CD4-positive, alpha-beta T cell treated with Interleukin-15 for 1 hour (primary cell): ENCODE measurements at places on chromosomes 11 and 22.

DNA sequence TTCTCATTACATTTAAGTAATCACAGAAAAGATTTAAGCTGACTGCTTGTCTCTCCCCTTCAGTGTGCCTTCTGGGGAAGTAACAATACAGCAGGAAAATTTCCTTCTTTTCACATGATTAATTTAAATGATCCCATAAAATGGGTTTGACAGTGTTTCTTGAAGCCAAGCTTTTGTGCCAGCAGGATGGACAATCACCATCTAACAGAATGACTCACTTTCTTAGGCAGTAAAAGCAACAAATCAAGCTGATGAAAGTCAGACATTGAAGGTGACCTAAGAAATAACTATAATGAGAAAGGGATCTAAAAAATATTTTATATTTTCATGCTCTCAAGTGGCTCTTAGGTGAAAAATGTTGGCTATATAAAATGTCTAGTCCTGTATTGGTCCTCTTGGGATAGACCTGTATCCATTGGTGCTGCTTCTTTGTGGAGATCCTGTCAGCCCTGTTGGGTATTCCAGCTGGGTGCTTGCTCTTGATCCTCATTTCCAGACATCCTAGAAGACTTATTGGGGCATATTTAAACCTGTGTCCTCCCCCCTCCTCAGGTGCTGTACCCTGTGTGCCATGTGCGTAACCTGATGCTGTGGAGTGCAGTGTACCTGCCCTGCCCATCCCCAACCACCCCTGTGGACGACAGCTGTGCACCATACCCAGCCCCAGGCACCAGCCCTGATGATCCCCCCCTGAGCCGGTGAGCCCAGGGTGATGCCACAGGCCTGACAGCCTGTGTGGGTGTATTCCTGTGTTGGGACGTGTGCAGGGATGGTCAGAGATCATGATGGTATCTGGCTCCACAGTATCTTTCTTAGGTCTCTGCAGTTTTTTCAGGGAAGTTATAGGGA is 62.7 kb upstream of the HORMAD2 start:
- no peak for DNase-seq

GRCh38 chr11:15795378-15795777 is 561.0 kb downstream of the SOX6 start:
- DNase-seq, result no peak

DNA sequence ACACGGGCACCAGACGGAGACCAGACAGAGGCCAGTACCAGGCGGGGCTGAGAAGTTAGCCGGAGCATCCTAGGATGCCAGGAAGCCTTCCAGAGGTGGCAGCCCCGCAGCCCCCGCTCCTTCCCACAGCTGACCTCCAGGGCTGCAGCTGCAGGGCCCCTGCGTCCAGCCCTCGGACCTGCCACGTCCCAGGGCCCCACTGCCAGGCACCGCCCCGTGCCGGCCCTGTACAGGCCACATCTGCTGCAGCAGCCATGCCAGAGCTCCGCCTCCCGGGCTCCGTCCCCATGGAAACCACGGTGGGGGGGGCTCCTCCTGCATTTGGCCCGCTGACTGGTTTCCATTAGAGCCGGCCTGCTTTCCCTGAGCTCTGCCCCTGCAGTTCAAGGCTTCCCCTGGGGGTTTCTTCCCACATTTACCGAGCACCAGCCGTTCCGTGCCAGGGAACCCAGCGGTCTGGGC is 62.5 kb upstream of the PPARA start:
- no peak for DNase-seq

- DNase-seq, result no peak
Observed at GRCh38 chr11:93633835-93634234, 27.6 kb upstream of the CEP295 start.

DNA sequence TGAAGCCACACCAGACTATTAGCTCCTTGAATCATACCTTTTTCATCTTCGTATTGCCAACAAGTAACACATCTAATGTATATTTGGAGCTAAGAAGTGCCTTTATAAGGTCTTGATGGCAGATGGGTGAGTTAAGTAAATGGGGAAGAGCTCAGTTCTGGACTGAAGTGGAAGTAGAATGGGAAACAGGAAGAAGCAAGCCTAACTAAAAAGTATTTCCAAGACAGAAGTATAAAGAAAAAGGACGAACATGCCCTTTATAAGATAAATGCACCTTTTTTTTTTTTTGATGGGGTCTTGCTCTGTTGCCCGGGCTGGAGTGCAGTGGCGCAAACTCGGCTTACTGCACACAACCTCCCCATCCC is 14.5 kb downstream of the CRTAM start:
- DNase-seq, result no peak

- no peak for DNase-seq
Observed at GRCh38 chr11:68011051-68011943, 1.2 kb downstream of the ALDH3B1 start.

DNA sequence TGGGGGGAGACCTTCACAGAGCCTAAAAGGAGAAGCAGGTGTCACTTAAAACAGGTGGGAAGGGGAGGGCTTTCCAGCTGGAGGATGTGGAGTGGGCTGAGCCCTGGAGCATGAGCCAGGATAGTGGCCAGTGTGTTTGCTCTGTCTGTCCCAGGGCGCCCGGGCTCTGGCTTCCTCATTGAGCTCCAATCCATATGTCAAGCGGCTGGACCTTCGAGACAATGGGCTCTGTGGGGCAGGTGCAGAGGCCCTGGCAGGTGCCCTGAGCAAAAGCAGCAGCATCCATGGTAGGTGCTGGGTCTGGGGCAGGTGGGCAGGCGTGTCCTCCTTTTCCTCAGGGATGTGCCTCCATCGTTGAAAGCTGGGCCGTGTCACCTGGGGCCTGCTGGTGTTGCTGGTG is 2.0 kb downstream of the LRRC74B start:
- DNase-seq, result no peak

GRCh38 chr11:128422576-128423370 is 164.6 kb downstream of the ETS1 start:
- peak; percentile 92 for DNase-seq

- no peak for DNase-seq
Observed at GRCh38 chr11:57081356-57081755, 92.6 kb downstream of the OR5AK2 start.

- DNase-seq, result no peak
Observed at GRCh38 chr11:105690467-105690866, 80.6 kb downstream of the GRIA4 start.

GRCh38 chr11:35747668-35748067 is 85.1 kb downstream of the TRIM44 start:
- no peak for DNase-seq

DNA sequence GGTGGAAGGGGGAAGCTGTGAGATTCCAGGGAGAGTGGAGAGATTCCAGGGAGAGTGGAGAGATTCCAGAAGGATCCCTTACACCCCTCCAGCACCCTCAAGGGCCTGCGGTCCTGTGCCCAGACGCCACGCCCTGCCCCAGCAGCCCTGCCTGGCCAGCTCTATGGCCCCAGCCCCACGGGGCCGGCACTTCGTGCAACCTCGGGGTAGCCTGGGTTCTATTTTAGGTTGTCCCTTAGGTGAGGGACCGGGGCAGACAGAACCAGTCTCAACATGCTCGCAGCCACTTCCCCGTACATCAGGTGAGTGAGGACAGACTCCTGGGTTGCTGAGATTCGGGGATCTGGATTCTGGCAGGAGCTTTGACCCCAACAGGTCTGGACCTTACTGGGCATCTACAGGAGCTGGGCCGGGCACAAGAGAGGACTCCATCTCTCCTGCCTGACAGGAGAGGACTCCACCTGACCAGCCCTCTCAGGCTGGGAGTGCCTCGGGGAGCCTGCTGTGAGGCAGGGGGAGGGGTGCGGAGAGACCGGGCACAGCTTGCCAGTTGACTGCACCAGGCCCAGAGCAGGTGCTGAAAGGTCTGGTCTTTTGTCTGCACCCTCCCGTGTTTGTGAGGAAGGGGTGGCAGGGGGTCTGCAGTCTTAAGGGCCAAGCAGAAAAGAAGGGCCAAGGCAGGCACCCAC is 8.5 kb upstream of the ADORA2A start:
- DNase-seq, result no peak

- no peak for DNase-seq
Observed at GRCh38 chr11:5036669-5037068, 9.7 kb upstream of the OR52J3 start.

DNA sequence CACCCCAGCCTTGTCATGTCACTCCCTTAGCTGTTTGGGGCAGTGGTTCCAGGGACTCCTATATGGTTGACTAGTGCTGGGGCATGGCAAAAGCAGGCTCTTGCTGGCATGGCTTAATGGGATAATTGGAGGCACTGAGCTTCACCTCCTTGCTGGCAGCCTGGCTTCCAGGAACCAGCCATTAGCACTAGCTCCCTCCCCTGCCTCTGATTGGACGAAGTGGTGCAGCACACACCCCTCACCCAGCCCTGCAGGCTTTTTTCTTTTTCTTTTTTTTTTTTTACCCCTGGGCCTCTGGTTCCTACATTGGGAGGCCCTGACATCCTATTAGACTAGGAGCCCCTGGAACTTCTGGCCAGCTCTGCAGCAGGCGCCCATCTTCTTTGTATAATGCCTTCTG is 18.6 kb downstream of the PHLDB1 start:
- DNase-seq, result no peak

- DNase-seq, result peak; percentile 42
Observed at GRCh38 chr11:2466869-2467694, 22.3 kb downstream of the KCNQ1 start.

- no peak for DNase-seq
Observed at GRCh38 chr22:39685336-39686177, 115.0 kb downstream of the CACNA1I start.

GRCh38 chr22:44023404-44024287 is 456 bp upstream of the PARVB start:
- peak; percentile 29 for DNase-seq

DNA sequence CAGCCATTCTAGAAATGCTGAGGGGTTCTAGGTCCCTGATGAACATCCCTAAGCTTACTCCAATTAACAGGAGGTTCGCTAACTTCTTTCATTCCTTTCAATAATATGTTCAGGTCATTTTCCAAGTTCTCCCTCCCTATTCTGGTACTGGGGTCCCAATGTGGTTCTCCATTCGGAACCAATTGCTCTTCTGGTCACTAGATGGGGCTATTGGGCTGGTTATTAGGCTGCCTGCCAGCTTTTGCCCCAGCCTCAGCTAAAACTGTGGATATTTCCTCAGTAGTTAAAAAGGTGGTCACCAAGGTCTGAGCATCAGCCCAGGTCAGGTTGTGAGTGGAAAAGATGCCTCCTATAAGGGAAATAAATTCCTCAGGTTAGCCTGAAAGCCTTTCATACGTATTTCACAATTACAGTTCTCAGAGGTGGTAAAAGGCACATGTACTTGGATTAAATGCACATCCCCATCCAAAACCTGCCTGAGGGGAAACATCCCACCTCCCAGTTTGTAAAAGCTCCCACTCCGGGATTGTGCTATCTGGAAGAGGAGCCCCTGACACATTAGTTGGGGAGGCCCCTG is 161.1 kb upstream of the CCDC179 start:
- no peak for DNase-seq

- no peak for DNase-seq
Observed at GRCh38 chr11:23764286-23764685, 732.6 kb upstream of the LUZP2 start.

- no peak for DNase-seq
Observed at GRCh38 chr22:45319324-45319685, 9.6 kb downstream of the FAM118A start.

GRCh38 chr11:30345644-30346043 is 22.7 kb downstream of the ARL14EP start:
- no peak for DNase-seq

GRCh38 chr11:125155100-125155444 is 9.5 kb upstream of the PKNOX2 start:
- no peak for DNase-seq

GRCh38 chr22:41660416-41660815 is 28.3 kb downstream of the SNU13 start:
- no peak for DNase-seq

GRCh38 chr11:2780850-2781407 is 81.1 kb upstream of the KCNQ1OT1 start:
- no peak for DNase-seq

DNA sequence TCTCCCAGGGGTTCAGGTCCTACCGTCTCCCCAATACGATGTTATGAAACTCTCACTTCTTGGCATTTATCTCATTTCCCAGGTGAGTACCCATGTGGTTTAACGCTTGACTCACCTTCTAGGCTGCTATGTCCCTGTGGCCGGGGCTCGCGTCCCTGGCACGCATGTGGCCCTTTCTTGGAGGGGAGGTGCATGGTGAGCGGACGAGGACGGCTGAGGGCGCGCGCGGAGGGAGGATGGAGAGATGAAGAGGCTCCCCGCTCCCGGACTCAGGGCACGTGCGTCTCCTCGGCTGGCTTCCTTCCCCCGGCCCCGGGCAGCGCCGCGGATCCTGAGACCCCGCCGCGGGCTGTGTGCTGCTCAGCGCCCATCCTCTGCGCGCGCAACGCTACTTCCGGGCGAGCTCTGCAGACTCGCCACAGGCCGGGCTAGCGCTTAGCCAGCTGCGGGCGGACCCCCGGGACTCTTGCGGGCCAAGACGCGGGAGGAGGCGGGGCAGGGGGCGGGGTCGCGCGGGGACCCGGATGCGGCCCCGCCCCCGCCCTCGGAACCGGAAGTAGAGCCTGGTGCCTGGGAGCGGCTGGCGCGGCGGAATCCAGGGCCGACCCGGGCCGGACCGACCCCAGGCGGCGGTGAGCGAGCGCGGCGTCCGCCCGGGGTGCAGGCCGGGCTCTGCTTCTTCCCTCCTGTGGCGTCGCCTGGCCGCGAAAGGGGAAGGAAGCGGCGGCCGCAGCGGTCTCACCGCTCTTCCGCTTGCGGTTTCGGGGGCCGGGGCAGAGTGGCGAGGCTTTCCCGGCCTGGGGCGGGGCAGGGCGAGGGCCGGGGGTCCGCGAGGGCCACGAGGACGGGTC is at the start of gene CTTN:
Gene CTTN (plus strand): TSS at position 547 of the 851 bp plus-strand sequence. CDS start 8,769 bp downstream, outside the sequence.
- peak; percentile 66 for DNase-seq

DNA sequence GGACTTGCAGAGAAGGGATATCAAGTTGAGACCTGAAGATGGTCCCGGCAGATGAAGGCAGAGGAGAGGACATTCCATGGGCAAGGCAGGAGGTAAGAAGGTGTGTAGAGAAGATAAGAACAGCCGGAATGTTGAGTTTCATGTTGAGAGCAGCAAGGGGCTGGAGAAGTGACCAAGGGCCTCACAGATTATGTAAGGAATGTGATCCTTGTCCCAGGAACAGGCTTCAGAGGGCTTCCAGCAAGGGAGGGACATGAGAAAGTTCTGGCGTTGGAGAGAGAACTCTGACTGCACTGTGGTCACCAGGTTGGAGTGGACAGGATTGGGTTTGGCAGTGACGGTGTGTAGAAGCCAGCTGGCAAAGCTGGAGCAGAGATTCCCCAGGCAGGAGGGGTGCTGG is 27.6 kb upstream of the PPFIA1 start:
- no peak for DNase-seq

GRCh38 chr11:34531663-34532062 is 18.1 kb upstream of the ELF5 start:
- no peak for DNase-seq

- peak; percentile 91 for DNase-seq
Observed at GRCh38 chr11:34250732-34251588, 106.8 kb downstream of the ABTB2 start.

- DNase-seq, result no peak
Observed at GRCh38 chr11:120304526-120304925, 20.6 kb upstream of the TLCD5 start.
